ENCODE measurements at places on chromosomes 3 and 15.

- DNase-seq: no peak
Observed at GRCh38 chr3:183158551-183159006, 4.0 kb downstream of the LAMP3 start.

DNA sequence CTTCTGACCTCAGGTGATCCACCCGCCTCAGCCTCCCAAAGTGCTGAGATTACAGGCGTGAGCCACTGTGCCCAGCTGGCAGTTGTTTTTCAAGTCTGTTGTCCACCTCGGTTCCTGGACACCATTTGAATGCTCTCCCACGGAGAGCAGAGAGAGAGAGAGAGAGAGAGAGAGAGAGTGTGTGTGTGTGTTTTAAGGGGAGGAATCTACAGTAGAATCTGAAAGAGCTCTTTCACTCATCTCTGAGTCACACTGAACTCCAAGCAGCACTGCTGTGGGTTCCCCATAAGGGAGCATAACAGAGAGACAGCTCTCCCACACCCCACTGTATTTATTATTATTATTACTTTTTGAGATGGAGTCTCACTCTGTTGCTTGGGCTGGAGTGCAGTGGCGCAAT, 156.6 kb downstream of the RPLP1 start:
- no peak for DNase-seq

DNA sequence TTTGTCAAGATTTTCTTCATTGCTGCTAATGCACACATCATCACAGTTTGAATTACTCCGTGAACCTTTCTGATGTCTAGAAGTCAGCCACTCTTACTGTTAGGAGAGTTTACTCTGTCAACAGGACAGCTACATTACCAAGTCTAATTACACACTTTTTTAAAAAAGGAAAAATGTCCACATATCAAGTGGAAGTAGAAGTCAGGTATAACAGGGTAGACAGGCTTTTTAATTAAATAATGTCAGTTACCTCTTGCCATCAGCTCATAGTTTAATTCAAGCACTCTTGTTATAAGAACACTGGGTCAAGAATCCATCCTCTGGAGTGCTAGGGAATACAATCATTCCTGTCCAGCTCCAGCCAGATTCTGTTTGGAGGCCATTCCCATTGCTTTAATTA, 232.8 kb downstream of the TAFA4 start:
- no peak for DNase-seq

DNA sequence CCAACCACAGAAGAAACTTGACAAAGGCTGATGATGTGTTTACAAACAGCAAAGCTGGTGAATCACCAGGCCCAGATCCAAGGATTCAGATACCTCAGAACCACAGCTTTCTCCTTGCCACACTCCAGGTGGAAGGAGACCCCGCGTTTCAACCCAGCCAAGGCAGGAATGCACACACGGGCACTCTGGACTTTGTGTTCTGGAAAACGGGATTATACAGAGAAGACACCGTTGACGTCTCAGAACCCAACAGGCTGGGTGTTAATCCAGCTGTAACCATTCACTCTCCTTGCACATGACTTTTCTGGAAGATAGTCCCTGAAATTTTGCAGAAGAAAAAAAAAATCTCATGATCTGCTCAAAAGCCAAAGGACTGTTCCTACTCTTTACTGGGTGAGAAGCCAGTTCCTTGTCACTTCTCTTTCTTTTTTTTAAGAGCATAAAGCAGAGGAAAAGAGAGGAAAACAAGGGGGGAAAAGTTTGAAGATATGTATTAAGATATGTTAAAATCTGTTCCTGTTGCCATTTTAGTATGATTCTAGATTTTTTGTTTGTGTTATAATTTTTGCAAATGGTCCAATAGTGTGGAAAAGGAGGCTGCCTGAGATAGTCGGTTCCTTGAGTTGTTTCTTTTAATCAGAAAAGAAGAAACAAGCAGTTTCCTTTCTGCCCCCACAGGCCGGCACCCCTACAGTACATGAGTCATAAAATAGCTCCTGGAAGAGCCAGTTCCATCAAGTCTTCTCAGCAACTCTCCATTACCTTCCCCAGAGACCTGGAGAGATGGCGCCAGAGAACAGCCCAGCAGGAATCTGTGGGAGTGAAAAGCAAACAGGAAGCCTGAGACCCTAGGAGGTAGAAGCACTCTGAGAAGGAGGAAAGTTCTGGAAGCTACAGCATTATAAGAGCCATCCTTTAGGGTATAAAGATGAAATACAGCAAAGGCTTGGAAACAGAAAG, 73.1 kb downstream of the RORA start:
- DNase-seq: no peak

DNA sequence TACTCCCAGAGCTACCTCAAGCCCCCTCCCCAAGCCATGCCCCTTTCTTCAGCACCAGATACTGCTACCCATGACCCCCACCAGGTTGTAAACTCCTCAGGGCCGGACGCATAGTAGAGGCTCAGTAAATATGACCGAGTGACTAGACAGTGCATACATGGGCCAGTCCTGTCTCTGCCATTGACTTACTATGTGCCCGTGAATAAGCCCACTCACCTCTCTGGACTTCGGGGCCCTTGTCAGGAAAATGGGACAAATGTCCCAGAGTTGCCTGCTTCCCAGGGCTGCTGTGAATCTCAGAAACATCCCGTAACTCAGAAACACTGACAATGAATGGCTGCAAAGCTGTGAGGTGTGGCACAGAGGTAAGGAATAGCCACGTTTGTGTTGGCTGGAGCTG, 48.2 kb upstream of the FGD5 start:
- DNase-seq: peak; percentile 26

DNA sequence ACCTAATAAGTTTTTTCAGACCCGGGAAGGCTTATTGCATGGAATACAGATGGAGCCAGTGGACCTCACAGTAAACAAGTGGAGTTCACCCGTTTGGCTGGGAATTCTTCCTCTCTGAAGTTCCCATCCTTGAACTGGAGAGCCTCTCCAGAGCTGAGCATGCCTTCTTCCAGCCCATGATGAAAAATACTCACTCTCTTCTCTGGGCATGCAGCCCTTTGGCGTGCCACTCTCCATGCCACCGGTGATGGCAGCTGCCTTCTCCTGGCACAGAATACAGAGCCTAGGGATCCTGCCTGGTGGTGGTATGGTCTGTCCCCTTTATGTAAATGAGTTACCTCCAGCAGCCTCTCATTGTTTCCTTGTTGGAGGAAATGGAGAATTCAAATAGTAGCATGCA, 150.8 kb downstream of the LEKR1 start:
- no peak for DNase-seq

- no peak for DNase-seq
Observed at GRCh38 chr3:148796799-148797198, 30.8 kb upstream of the CPB1 start.

DNA sequence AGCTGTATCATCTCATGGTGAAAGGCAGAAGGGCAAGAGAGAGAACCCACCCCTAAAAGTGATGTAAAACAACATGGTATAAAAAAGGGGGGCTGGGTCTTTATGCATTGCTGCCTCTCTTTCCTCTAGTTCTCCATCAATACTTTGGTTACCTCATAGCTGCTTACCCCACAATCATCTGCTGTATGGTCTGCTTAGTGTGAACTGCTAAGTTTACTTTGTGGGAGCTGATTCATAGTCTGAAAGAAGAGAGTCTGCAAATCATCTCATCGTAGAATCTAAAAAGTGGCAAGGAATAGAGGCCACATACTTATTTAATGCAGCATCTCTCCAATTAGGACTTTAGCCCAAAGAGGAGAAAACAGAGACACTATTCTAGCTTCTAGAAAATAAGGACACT, 546.8 kb downstream of the GBE1 start:
- no peak for DNase-seq

- DNase-seq: no peak
Observed at GRCh38 chr3:123559040-123559861, 25.6 kb downstream of the HACD2 start.

- DNase-seq: no peak
Observed at GRCh38 chr15:33298631-33299030, 12.1 kb upstream of the RYR3 start.

DNA sequence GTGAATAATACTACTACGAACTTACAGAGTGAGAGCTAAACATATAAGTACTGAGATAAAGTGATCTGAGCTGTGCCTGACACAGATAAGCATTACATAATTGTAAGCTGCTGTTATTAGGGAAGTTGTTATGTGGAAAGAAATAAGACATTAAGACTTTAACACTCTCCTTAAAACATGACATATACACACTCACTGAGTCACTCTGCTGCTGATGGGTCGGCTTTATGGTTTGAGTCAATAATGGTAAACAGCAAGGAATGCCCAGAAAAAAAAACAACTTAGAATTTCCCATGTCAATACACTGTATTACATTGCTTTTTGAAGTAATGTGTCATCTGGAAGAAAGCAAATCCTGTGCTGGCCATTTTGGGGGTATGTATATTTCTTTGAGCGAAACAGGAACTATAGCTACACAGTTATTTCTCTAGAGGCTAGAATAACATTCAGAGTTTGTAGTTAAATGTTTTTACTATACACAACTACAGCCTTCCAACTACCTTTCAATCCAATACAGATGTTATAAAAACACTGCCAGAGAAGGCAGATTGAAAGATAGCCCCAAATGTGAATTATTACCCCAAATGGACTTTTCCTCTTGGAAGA, 22.8 kb upstream of the SPRED1 start:
- no peak for DNase-seq

GRCh38 chr3:147649475-147649874, 240.3 kb downstream of the ZIC1 start:
- DNase-seq: no peak
